ENCODE measurements at places on chromosomes 7 and 10.

- no peak for DNase-seq
These were observed 479.9 kb upstream of the AKR1E2 start for GRCh38 chr10:4345877-4346646.

DNA sequence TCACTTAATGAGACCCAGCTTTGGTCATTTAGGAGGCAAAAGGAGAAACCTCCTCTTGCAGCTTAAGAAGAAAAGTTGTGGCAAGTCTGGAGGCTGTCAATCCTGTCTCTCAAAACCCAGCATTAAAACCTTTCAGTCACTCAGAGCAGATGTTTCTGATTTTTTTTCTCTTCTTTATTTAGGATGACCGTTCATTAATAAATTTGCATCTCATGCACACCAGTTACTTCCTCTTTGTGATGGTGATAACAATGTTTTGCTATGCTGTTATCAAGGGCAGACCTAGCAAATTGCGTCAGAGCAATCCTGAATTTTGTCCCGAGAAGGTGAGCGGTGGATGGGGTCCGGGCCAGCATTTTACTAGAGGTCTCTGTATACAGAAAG is 32.0 kb downstream of the TMEM248 start:
- DNase-seq: no peak

- DNase-seq: no peak
These were observed 53.0 kb upstream of the NFKB2 start for GRCh38 chr10:102342458-102342857.

DNA sequence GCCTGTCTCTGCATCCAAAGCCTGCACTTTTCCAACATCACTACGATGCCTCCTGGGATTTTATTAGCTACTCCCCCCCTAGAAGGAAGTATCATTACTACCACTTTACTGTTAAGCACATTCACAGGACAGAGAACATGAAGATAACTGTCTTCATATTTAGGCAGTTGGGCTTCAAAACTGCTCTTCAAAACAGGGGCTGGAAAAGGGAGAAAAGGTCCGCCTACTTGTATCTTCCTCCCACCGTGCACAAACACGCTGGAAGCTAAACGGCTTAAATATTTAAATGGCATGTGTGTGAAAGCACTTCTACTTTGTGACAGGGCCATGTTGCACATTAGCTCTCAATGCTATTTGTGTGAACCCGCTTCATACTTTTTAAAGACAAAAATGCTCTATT is 999 bp downstream of the ITIH5 start:
- DNase-seq: no peak
